ENCODE measurements at places on chromosomes 13 and 19.

GRCh38 chr13:98945863-98946605 is 31.8 kb downstream of the DOCK9 start:
- no peak for DNase-seq

DNA sequence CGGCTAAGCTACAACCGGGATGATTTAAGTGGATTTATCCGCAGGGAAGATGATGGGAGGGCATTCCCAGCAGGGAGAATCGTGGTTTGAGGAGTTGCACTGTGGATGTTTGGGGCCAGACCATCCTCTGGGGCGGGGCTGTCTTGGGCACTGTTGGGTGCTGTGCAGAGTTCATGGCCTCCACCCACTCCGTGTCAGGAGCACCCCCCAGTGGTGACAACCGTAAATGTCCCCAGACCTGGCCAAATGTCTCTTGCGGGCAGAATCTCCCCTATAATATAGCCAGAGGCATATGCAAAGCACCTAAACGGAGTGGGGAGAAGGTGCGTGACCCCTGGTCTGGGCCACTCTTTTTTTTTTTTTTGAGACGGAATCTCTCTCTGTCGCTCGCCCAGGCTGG is 40.2 kb downstream of the SMIM24 start:
- peak; percentile 47 for DNase-seq

- DNase-seq = no peak
These were observed 33.7 kb downstream of the SUGT1 start for GRCh38 chr13:52686376-52686775.

DNA sequence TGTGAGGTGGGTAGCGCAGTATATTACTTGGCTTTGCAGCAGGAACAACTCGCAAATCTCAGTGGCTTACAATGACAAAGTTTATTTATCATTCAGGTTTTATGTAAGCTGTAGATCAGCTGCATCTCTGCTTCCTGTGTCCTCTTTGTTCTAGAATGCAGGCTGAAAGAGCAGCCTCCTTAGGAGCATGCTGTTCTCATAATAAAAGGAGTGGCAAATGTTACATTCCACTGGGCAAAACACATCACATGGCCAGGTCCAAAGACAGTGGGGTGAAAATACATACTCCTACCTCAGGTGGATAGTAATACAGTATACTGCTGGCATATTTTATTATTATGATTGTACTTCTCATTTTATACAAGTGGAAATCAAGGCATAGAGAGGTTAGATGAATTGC is 1.2 kb upstream of the CSNK1A1L start:
- DNase-seq = no peak

DNA sequence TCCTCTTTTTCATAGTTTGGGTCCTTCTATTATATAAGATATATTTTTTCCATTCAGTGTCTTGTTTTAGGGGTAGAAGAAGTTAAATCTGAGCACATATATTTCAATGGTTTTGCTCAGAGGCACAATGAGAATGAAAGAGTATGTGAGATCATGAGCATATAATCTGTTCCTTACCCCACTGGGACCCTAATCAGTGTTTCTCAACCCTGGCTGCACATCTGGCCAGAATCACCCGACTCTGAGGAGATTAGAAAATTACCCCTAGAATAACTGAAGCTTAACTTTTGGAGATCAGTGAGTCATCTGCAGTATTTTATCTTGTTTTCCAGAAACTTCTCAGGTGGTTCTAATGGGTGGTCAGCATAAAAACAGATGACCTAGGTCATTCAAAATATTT is 782 bp downstream of the CYSLTR2 start:
- DNase-seq = no peak

- no peak for DNase-seq
These were observed 269.3 kb upstream of the MIR17HG start for GRCh38 chr13:91078093-91078679.

GRCh38 chr13:114057166-114058050 is 75.0 kb downstream of the RASA3 start:
- no peak for DNase-seq

- DNase-seq = no peak
These were observed 30.3 kb downstream of the ATP7B start for GRCh38 chr13:51980908-51981307.

DNA sequence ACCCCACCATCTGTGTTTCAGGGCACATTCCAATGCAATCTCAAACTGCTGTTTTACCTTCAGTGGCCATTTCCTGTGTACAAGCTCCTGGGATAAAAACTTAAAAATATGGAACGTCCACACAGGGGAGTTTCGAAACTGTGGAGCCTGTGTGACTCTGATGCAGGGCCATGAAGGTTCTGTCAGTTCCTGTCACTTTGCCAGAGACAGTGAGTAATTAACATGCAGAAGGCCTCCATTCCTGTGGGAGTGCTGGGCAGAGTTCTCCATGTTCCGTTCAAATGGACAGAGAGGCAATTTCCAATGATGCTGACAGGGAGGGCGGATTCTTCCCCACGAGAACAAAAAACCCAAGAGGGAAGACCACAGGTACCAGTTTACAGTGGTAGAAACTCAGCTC is 24.4 kb downstream of the WDR88 start:
- DNase-seq = no peak

- DNase-seq = no peak
These were observed 16.2 kb downstream of the MYCBP2 start for GRCh38 chr13:77310579-77311279.

- DNase-seq = no peak
These were observed 97.9 kb downstream of the MTUS2 start for GRCh38 chr13:28918030-28918429.

- no peak for DNase-seq
These were observed 28.5 kb downstream of the CRYL1 start for GRCh38 chr13:20497006-20497775.

DNA sequence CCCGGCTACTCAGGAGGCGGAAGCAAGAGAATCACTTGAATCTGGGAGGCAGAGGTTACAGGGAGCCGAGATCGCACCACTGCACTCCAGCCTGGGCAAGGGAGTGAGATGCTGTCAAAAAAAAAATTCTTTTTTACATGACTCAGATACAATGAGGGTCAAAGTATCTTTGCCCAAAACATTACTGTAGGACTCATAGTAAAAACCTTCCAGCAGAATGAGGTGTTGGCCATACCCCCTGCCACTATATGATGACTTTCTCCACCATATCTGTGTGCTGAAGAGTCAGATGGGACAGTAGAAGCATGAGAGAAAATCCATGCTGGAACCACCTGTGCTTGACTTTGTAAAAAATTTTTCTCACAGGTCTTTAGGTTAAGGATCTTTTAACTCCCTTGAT is 86.7 kb downstream of the COL4A2 start:
- no peak for DNase-seq

DNA sequence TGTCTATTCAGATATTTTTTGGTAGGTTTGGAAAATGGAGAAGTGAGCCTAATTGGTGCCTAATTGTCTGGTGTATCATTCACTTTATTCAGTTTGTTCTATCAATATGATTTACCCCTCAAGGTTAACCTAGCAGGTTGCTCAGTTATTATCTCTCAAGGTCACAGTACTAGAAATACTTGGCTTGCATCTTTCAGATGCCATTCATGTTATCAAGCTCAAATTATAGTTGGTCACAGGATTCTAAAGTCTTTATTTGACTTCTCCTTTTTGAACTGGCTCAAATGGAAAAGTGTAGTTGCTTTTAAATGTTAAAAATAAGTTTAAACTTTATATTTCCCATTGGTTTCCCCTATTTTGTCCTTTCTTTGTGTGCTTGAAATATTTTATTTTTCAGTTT is 2.6 kb downstream of the KCNRG start:
- DNase-seq = no peak

DNA sequence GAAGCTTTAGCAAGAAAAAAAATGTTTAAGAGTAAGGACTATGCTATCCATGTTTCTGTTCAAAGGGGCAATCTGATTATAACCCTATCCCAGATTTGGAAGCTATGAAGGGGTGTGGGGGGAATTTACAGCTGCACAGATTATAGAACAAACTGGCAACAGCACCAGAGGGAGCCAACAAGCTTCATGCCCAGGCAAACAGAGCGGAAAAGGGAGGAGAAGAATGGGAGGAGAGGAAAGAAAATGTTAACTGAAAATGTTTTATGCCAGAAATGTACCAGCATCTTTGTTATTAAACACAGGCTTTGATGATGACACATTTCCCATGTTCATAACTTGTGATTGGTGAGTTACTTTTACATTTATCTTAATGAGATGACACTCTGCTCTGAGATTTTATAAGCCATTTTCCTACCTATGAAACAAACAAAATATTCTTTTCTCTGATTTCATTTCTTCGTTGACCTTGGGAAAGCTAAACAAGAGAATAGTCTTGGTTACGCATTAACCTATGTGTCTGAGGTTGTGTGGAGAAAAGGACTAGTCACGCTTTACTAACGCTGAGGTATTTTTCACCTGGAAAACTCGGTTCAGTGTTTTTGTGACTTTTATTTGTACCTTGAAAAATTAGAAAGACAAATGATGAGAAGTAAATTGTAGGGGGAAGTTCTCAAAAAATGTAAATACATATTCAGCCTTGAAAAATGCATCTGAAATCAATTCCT is 235.8 kb upstream of the MIR17HG start:
- DNase-seq = no peak

DNA sequence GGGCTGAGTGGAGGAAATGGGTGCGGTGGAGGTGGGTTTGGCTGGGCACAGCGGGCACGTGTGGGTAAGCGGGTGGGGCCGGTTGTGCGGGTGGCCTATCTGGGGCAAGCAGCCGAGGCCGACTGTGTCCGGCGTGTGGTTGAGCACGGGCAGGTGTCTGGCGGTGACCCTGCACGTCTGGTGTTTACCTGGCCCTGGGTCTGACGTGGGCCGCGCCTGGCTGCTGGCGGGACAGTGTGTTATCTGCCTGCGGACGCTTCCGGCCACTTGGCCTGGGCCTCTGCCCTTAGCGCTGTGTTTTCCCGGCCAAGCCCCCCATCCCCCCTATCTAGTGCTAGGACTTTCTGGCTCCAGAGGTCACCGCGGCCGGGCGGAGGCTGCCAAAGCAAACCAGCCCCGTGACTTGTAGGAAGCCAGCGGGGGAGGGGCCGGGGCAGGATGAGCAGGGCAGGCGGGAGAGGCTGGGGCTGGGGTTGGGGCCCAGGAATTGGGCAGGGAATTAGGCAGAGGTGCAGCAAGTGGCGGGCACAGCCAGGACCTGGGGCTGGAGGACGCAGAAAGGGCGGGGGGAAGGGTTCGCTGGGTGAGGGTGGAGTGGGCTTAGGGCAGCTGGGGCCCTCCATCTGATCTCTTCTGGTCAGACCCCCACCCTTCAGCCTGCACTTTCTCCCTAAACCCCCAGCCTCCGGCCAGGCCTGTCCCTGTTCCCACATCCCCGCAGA is 534 bp upstream of the HPN start:
- DNase-seq = no peak

DNA sequence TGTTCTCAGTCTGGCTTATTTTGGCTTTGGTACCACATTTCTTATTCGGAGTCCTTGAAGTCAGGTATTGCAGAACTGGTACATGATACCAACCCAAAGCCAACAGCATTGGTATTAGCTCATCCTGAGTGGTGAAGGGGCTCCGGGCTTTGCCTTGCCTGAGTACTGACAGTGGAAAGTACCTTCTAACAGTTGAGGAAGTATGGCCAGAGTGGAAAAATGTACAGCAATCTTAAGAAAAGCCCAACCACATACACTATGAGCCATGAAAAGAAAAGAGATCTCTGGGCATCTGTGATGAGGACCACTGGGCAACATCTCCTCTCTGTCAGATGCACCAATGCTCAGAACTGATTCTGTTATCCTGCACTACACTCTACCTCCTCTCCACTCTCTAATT is 8.3 kb downstream of the LCP1 start:
- DNase-seq = no peak

- no peak for DNase-seq
These were observed 153.4 kb upstream of the STARD13 start for GRCh38 chr13:33438918-33439317.

DNA sequence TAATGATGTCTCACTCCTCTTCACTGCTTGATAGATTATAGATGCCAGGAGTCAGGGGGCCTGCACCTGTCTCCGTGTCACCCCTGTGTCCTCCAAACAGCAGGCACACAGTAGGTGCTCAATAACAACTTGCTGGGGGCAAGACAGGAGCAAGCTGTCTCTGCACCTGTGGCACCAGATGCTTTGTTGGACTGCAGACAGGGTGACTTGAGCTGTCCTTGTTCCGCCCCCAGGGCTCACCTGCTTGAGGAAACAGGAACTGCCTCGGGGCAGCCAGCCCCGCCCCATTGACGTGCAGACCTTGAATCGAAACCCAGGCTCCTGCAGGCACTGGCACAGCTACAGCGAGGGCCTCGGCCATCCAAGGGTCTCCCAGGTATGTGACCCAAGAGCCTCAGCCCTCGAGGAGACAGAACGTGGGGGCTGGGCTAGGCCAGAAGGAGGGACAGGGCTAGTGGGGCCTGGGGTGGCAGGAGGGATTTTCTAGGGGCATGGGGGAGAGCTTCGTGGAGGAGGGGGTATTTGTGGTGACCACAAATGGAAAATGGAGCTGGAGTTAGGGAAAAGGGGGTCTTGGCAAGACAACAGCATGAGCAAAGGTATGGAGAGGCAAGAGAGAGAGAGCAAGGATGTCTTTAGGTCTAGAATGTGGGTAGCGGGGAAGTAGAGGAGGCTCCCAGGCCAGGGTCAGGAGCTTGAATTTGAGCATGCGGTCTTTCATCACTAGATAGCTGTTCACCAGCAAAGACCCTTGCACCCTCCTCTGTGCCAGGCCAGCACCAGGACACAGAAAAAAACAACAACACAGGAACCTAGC is at the start of gene HSH2D:
Gene HSH2D, plus strand, starts transcription at position 287 of the 817 bp plus-strand sequence. CDS start 5,066 bp downstream, outside the sequence.
- DNase-seq = no peak

DNA sequence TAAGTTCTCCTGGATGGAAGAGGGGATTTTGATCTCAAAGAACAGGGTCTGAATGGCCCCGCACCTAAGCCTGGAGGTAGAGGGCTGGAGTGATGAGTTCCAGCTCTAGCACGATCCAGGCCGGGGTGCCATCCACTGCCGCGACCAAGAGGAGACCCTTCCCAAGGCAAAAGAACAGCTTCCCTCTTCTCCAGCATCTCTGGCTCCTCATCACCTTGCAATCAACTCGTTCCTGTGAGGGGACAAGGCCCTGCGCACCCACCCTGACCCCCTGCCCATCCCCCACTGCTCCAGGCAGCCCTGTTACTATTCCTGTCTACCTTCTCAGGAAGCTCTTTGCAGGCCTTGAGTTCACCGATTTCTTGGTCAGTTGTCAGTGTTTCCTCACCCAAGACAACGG is 17.8 kb downstream of the COL4A1 start:
- DNase-seq = no peak

DNA sequence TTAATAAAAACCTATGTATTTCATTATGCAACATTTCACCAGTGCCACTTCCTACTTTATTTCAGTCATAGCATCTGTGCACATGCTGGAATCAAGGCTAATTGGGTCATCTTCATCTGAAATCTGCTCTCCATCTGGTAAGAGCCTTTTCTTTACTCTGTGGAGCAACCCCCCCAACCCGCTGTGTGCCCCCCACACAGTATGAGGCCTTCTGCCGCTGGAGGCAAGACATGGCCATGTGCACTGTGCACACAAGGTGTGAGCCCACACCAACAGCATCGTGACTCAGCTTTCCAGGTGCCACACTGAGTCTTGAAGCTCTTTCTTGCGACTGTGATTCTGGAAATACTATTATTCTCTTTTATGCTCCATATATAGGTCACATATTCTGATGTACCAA is 471.0 kb downstream of the TBC1D4 start:
- no peak for DNase-seq

- no peak for DNase-seq
These were observed 105.9 kb upstream of the GJB6 start for GRCh38 chr13:20337884-20338551.

GRCh38 chr19:35509018-35509652 is 4.3 kb downstream of the DMKN start:
- peak; percentile 32 for DNase-seq

GRCh38 chr19:40084948-40085347 is 5.8 kb downstream of the ZNF780A start:
- DNase-seq = no peak

- no peak for DNase-seq
These were observed 538.6 kb upstream of the MIR17HG start for GRCh38 chr13:90808838-90809237.
